Femur (tissue), 1 donor: ENCODE measurements at places on chromosomes 11 and 22.

GRCh38 chr11:18722293-18722637 lies 3.7 kb downstream of the IGSF22 start:
- no peak for DNase-seq

DNA sequence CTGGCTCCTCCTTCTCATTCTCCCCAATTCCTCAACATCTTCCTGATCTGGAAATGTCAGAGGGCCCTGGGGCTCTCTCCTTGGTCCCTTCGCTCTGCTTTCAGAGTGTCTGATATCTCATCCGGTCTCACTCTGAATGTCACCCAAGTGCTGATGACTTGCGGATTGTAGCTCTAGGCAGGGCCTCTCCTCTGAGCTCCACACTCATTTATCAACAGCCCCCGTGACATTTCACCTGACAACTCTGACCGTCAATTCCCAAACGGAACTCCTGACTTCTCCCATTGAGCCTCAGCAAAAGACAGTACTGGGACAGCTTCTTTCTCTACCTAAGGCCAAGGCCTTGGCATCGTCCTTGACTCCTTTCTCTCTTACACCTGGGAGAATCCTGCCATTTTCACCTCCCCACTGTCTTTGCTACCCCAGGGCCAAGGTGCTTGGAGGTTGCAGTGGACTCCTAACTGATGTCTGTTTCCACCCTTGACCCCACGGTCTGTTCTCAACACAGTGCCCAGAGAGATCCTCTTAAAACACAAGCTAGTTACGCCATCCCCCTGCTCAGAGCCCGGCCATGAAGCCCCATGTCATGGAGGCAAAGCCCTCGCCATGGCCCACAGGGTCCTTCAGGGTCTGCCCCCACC lies 57.5 kb upstream of the THY1 start:
- peak; percentile 18 for DNase-seq

GRCh38 chr22:21013657-21014201 lies 1.2 kb upstream of the P2RX6 start:
- DNase-seq: no peak

DNA sequence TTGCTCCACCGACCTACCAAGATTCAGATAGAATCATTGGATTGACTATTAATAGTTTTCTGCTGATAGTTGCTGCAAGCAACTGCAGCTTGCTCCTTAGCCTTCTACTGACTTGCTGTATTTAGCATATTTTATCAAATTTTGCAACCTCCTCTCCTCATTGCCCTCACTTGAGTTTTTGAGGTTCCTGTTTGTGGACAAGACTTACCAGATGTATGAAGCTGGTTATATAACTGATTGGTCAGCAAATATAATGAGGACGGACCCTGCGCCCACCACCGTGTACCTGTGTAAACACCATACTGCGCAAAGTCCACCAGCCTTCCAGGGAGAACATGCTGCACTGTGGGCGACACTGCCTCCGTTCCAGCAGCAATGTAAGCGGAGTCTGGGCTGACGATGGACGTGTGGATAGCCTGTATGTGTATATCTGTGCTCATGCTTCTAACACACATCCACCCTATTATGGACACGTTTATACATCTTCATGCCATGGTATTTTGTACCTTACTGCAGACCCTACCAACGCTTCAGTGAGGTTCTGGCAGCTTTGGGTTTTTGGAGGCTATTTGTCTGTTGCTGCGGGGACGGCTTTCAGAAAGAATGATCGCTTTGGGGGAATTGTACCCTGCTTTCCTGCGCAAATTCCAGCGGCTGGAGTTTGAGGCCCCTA lies 1.5 kb upstream of the USP18 start:
- no peak for DNase-seq

DNA sequence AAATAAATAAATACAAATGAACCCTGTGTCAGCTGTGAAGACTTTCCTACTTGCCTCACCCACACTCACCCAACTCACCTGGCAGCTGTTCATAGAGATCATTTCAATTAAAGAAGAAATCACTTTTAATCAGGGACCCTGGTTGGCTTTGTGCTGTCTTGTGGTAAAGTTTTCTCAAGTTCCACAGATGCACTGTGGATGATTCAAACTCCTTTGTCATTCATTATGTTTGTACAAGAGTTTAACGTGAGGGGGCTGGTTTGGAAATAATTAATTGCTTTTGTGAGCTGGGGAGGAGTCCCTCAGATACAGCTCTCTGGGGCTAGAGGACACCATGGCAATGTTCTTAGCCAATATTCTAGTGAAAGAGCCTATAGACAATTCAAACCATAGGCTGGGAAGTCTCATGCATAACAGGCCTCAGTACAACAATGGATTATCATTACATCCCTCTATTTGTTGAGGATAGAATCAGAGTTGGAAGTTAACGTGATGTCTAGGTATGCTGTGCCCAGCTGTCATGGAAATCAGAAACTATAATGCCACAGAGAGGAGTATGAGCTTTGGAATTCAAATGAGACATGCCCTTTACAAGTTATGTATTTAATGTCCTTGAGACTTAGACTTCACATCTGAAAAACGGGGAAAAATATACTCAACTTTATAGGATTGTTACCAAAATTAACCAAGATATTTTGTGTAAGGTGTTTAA lies 698.5 kb downstream of the KCNA4 start:
- no peak for DNase-seq

GRCh38 chr22:21739828-21740377 lies 4.3 kb upstream of the YPEL1 start:
- DNase-seq: no peak

DNA sequence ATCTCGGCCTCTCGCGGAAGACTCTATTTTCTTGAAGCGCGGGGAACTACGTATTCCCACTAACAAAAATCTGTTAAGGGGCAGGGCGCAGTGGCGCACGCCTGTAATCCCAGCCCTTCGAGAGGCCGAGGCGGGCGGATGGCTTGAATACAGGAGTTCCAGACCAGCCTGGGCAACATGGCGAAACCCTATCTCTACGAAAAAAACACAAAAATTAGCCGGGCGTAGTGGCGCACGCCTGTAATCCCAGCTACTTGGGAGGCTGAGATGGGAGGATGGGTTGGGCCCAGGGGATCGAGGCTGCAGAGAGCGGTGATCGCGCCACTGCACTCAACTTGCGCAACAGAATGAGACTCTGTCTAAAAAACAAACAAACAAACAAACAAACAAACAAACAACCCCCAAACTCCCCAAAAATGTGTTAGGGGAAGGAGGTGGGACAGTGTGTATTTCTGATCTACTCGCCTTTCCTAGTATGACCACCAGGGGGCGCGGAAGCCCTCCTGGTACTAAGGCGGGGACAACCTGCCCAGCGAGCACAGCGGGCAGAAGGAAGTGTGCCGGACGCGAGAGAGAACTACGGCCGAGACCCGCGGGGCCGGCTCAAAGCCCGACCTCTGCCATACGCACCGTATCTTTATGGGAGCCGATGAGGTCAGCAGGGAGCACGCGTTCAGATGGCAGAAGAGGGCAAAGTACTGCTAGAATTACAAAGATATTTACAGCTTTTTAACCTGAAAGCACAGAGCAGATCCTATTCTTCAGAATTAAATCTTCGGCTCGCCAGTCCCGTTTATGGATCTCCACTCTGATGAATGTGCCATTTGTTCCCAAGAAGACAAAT lies 1.3 kb upstream of the STX3 start:
- peak; percentile 85 for DNase-seq

DNA sequence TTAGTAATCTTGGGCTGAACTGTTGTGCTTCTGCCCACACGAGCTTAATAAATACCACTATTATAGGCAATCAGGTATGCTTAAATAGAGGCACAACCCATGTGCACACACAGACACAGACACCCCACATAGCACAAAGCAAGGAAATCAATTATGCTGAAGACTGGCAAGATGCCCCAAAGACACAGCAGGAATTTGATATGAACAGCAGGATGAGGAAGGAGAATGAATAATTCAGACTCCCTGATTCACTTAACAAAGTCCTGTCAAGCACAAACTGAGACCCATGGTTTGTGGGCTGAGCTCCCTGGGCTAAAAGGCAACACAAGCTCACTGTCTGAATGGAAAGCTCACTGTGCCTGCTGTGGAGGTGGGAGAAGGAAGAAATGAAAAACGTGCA lies 42.5 kb downstream of the RBFOX2 start:
- DNase-seq: no peak

DNA sequence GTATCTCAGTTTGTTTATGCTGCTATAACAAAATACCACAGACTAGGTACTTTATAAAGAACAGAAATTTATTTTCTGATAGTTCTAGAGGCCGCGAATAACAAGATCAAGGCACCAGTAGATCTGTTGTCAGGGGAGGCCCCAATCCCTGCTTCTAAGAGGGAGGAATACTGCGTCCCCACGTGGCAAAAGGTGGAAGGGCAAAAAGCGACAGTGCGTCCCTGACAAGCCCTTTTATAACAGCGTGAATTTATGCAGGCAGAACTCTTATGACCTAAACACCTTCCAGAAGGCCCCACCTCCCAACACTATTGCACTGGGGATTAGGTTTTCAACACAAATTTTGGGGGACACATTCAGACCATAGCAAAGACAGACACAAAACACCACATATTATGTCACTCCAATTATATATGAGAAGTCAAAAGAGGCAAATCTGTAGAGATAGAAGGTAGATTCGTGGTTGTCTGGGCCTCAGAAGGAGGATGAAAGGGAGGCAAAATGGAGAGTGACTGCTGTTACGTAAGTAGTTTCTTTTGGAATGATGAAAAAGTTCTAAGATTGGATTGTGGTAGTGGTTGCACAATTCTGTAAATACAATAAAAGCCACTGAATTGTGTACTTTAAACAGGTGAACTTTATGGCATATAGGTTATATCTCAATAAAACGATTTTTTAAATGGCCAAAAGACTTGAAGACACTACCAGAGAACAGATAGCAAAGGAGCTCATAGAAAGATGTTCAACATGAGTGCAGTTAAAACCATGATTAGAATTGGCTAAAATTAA lies 30.1 kb upstream of the TNRC6B start:
- DNase-seq: no peak

GRCh38 chr22:28627791-28628190 lies 51.8 kb downstream of the TTC28 start:
- DNase-seq: no peak

DNA sequence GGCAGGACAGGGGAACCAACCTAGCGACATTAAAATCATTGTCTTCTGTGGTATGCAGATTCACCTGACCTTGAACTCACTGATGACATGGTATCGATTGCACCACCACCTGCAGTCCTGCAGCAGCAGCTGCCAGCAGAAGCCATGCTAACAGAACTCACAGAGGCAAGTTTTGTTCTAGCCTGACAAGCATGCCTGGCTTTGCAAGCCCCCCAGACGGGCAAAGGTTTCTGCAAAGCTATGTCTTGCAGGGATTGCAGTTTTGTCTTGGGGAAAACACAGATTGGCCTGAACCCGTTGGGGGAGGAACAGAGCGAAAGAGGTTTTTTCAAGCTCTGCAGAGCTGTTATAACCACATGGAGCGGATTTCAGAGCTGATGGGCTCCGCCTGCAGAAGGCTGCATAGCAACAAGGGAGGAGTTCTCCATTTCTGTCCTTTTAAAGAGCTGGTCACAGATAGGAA lies 221.0 kb downstream of the HIPK3 start:
- no peak for DNase-seq

DNA sequence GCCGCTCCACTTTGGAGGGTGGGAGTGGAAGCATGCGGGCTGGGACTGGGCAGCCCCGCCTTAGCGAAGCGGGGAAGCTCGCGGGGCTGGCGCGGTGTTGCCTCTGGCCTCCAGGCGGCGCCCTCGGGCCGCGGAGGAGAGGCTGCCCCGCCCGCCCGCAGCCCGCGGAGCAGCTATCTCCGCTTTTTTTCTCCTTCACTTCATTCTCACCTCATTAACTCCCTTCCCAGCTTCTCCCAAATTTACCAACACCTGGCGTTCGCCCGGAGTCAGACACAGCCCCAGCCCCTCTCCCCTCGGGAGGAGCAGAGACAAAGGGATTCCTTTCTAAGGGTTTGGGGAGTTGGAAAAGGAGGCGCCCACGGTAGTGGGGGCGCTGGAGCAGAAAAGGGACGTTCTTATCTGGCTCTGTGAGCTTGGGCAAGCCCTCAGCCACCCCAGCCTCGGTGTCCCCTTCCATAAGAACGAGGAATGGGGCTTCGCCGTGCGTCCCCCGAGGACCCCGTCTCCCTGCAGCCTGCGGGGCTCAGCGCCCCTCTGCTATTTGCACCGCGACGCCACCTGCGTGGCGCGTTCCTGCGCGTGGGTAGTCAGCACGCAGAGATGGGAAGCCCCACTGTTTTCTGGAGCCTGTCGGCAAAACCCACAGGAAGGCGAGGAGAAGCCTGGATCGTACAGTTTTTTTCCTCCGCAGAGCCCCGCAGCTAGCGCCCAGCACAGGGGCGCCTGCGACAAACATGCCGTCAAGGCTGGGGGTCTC lies 1.5 kb upstream of the WNT11 start:
- peak; percentile 82 for DNase-seq

DNA sequence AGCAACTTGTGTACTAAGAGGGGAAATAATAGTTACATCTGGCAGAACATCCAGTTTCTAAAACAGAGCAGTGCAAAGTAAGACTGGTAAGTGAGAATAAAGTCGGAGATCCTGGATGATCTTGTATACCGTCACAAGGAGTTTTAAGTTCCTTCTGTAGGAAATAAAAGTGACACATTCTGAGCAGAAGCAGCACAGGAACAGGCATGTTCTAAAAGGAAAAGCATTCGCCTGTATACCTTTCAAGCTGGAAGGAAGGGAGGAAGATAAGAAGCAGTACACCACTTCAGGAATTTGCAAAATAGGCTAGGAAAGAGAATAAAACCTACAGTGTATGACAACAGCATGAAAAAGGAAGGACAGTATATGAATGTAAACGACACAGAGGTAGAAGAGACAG lies 106.2 kb upstream of the TP53AIP1 start:
- no peak for DNase-seq

GRCh38 chr11:14190992-14191778 lies 167.8 kb downstream of the RRAS2 start:
- DNase-seq: no peak

- peak; percentile 63 for DNase-seq
These were observed 32.7 kb downstream of the ARHGAP42 start for GRCh38 chr11:100719809-100720221.

DNA sequence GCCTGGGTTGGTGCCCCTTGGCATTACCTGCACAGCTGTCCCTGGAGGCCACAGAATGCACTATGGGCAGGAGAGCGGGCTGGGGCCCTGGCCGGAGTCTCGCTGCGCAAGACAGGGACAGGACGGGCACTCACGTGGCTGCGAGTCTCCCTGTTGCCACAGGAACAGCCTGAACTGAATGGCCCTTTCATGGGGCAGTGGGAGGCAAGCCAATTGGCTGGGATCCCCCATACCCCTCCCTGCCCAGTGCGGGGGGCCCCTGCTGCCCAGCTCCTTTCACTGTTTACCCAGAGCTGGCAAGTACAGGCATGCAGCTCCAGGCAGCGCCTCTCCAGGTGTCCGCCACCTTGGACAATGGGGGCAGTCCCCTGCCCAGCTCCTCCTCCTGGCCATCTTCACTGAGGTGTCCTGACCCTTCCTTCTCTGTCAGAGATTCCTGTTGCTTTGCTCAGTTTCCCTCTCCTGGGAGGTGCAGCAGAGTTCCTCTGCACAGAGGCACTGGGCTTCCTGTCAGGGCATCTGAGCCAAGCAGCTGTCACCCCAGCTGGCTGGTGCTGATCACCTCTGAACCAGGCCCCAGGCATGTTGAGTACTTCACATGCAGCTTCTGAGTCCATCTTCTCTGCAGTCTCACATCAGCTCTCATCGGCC lies 5.2 kb downstream of the USP2 start:
- peak; percentile 82 for DNase-seq

GRCh38 chr22:21936151-21936775 lies 16.4 kb downstream of the PPM1F start:
- DNase-seq: peak; percentile 47
